Stimulated activated CD4-positive, alpha-beta T cell treated with anti-CD3 and anti-CD28 coated beads, Interleukin-15, amount 100 ng/mL, for 48 hours (primary cell): ENCODE measurements at places on chromosomes 2 and 18.

DNA sequence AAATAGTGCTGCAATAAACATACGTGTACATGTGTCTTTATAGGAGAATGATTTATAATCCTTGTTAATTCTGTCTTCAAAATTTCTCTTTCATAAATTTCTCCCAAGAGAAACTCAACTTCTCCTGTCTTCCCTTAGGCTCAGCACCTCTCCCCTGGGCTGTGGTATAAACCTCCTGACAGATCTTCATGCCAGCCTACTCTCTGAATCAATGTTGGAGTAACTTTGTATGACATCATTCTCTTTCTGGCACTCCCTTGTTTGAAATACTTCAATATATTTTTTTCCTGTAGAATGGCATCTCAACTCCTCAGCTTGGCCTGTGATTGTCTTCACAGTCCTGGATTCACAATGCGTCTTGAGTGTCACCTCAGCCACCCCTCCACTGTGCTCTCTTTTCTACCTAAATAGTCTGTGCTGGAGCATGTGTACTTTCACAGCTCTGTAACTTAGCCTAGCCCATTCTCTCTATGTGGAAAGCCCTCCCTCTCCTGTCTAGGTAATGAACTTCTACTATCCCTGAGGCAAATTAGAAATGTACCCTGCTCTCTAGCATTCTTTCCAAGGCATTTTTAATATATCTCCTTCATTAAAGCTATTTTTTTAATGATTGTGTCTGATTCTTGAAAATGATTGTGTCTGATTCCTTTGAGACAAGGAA, 649.9 kb upstream of the FANCL start:
- no peak for DNase-seq

DNA sequence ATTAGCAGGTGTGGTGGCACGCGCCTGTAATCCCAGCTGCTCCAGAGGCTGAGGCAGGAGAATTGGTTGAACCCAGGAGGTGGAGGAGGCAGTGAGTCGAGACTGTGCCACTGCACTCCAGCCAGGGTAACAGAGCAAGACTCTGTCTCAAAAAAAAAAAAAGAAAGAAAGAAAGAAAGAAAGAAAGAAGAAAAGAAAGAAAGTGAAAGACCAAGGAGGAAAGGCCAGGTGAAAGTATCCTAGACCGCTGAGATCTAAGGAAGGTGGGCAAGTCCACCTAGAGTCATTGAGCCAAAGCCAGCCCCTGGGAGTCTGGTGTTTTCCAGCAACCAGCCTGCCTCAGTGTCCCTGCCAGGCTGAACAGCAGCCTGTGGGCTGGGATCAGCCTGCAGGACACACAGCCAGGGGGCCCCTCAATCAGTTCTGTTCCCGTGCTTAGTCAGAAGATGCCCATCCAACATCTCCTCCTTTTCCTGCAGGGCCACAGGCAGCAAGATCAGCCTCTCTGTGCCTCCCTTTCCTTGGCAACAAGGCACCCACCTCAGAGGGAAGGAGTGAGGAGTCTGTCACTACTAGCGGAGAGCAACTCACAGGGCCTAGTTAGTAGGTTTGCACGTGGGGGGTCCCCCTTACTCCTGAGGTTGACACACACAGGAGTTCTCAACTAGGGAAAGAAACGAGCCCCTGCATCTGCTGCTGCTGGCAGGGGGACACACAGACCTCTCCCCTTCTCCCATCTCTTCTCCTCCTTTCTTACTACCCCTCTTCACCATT, 64.1 kb downstream of the SMAD7 start:
- no peak for DNase-seq

DNA sequence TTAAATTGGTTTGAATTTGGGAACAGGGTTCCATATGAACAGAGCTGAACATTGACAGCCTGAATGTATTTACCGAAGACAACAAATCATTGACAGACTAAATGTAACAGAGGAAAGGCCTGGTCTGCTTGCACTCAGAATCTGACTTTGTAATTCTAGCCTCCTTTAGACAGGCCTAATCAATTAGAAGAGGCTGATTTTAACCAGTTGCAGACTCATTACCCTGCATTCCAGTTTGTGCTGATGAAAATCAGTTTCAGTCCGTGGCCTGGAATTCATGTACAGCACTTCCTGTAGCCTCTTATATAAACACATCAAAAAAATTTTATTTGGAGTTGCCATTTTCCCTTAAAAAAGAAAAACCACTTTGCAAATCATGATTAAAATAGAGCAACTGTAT, 93.1 kb upstream of the ZFP36L2 start:
- DNase-seq = no peak

DNA sequence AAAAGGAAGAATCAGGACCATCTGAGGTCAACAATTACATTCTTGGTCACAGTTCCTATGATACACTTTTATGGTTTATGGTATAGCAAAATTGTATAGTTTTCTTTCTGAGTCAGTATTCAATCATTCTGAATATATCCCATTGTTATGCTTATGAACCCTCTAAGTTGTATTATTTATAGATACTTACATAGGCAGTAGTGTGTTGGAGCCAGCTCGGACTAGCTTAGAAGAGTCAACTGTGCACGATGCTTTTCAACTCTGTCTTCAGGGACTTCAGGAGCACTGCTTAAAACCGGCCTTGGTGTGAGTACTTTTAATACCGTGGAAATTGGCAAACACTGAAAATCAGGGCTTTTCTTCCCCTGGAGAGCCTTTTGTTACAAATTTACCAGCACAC, 215.7 kb downstream of the IKZF2 start:
- DNase-seq = no peak

GRCh38 chr2:20583425-20583881, 67.4 kb downstream of the HS1BP3 start:
- no peak for DNase-seq

- DNase-seq = no peak
Observed at GRCh38 chr2:39379643-39380524, 57.2 kb downstream of the MAP4K3 start.

- no peak for DNase-seq
Observed at GRCh38 chr18:34115409-34116081, 109.2 kb downstream of the NOL4 start.

DNA sequence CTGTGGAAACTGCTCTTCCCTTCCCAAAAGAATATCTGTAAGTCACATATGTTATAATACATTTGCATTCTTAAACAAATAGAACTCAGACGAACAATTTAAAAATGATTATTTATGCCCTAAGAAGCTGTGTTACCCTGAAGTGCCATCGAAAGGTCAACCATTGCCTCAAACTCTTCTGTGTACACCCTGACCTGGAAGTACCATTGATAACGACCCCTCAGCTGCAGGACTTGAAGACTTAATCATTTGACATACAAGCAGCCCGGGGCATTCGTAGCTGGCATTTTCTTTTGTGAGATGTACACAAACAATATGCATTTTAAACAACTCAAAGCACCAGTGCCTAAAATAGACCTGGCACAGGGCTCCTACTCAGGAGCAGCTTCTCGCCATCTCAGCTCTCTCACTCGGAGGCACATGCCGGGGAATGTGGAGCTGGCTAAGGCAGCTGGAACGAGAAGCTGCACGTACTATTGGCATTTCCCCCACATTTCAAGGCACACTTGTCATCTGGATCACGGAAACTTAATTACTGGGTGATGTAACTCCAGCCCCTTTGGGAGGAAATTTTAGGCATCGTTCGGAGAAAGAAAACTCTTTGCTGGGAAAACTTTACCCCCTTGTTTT, 170.0 kb upstream of the GALNT5 start:
- DNase-seq = no peak

- DNase-seq = no peak
Observed at GRCh38 chr2:241052677-241053360, 49.3 kb downstream of the MTERF4 start.

- no peak for DNase-seq
Observed at GRCh38 chr2:7594211-7594610, 677.0 kb downstream of the RNF144A start.

DNA sequence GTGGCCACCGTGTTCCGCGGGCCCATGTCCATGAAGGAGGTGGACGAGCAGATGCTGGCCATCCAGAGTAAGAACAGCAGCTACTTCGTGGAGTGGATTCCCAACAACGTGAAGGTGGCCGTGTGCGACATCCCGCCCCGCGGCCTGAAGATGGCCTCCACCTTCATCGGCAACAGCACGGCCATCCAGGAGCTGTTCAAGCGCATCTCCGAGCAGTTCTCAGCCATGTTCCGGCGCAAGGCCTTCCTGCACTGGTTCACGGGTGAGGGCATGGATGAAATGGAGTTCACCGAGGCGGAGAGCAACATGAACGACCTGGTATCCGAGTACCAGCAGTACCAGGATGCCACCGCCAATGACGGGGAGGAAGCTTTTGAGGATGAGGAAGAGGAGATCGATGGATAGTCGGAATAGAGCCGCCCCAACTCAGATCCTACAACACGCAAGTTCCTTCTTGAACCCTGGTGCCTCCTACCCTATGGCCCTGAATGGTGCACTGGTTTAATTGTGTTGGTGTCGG, 17.7 kb downstream of the TUBB6 start:
- DNase-seq = no peak

- no peak for DNase-seq
Observed at GRCh38 chr2:215028231-215028630, 110.2 kb downstream of the ABCA12 start.

- no peak for DNase-seq
Observed at GRCh38 chr2:31038385-31038784, 99.9 kb downstream of the GALNT14 start.

DNA sequence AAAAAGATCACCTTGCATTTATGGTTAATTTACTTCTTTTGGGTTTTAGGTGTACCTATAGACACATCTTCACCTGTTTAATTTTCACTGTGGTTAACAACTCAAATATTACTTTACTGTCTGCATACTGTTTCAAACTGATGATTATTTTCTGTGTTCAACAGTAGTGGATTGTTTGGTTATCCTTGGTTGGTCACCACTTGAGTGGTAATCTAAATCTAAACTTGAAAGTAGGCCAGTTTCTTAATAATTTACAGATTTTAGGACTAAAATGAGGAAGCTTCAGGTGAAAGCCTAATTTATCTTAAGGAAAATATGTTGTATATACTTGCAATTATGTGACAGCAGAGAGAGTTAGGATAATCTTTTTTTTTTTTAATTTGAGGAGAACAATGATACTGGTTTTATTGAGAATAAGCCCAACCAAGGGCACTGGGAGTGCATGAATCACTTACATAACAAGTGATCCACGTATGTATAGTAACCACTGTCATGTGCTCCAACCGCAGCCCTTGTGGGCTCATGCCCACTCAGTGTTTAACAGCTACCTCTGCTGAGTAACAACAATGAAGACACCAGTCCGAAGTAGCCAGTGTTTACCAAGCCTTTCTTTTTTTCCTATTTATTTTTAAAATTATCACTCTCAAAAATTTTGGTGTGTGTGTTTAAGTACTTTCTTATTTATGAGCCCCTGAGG, 31.0 kb upstream of the WDSUB1 start:
- DNase-seq = no peak

DNA sequence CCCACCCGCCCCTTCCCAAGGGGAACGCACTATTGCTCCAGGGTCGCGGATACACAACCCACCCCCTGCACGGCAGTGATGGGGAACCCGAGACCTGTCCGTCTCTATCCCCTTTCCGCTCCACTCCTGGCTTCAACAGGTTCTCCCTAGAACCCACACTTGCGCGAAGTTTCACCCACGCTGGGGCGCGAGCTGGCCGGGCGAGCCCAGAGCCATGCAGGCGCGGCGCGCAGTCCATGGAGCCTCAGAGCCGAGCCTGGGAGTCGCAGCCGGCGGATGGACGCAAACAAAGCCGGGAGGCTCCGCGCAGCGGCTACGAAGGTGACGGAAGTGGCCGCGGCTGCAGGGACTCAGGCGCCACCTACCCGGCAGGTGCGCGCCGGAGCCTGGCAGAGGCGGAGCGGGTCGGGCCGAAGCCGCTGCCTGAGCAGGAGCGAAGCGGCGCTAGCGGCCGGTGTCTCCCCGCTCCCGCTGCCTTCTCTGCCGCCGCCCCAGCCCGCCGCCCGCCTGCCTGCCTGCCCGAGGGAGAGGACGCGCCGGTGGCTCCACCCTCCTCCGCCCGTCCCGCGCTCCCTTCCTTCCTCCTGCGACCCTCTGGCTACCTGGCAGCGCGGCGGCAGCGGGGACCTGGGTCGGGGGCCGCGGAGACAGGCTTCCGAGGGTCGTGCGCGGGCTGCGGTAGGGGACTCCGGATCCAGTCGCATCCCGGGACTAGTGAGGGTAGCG, 14.0 kb downstream of the ALPG start:
- DNase-seq = no peak

GRCh38 chr18:58911241-58911640, 46.6 kb downstream of the ZNF532 start:
- DNase-seq = no peak

GRCh38 chr2:230541934-230542380, 126.0 kb downstream of the SP100 start:
- DNase-seq = no peak

- no peak for DNase-seq
Observed at GRCh38 chr18:46448347-46448746, 208.7 kb downstream of the LOXHD1 start.

DNA sequence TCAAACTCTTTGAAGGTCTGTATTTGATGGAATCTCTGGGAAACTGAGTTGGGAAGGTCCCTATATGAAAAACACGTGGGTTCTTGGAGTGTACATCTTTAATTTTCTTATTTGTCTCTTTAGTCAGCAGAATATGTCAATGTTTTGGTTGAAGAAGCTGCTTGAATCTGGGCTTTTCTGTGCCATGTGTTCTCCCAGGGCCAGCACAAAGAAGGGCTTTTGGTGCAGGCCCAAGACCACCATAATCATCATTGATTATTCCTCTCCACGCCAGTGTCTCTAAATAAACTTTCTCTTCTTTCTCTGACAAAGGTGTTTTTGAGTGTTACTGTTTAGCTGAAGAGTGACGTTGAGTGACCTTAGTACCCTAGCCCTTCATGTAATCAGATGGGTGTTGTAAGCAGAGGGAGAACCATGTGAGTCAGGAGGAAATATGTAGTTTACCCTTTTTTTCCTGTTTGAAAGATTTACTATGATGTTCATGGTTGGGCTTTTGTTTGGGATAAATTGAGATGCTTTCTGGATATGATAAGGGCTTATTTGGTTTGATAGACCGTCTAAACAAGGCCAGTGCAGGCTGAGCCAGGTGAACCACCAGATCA, 11.6 kb upstream of the TNP1 start:
- no peak for DNase-seq

- DNase-seq = no peak
Observed at GRCh38 chr2:239467956-239468490, 67.2 kb upstream of the HDAC4 start.

- DNase-seq = no peak
Observed at GRCh38 chr2:5373200-5373599, 319.0 kb upstream of the SOX11 start.

GRCh38 chr18:30985753-30986152, 56.8 kb downstream of the DSC3 start:
- no peak for DNase-seq
